ENCODE measurements at places on chromosomes 12 and 14.

DNA sequence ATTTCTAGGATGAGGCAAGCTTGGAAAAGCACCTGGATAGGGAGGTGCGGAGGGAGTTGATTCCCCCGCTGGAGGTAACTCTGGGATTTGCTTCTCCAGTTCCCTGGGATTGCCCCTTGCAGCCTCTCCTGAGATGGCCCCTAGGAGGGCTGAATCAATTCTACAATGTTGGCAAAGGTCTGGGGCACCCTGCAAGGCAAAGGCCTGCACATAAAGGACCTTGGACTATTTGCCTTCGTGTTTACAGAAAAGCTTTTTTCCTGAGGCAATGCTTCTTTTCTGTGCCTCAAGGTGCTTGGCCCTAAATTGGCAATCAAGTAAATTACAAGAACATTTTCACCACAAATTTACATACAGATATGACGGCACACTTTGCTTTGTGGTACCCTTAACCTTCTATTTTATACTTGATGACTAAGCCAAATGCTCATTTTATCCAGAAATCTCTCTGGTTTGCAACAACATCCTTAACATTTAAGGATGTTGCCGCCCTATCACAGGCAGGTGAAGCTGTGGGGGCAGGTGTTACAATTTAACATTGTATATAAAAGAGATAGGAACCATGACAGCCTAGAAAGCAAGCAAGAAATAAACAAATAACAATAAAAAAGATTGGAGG, 40.3 kb downstream of the TIMELESS start:
- no peak for DNase-seq

DNA sequence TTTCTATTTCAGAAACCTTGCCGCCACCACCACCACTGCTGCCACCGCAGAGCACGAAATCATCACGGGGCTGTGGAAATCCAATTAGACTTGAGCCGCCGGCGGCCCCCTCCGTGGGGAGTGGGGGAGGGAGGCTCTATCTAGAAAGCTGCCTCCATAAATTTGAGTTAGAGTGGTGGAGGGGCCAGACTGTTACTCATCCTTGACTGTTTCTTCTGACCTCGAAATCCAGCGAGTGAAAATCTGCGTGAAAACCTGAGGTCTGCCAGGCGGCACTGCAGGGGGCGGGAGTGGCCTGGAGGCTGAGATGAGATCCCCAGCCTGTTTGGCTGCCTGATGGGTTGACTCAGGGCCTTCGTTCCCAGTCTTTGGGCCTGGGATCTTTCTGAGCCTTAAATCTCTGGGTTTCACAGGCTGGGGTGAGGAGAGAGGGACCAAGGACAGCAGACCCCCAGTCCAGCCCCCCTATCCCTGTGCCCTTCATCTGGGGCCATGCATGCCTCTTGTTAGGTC, 29.9 kb downstream of the TSPAN9 start:
- DNase-seq, result no peak

DNA sequence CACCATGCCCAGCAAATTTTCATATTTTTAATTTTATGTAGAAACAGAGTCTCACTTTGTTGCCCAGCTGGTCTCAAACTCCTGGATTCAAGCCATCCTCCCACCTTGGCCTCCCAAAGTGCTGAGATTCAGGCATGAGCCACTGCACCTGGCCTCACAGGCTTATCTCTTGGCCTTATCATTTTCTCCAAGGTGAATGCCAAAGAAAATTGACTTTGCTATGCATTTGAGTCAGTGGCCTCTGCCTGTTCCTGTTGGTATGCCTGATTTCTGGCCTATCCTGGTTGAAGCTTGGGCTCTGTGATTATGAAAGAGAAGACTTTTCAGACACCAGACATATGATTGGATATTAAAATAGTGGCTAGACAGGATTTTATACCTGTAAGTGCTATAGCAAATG, 34.2 kb downstream of the MANSC1 start:
- no peak for DNase-seq

- no peak for DNase-seq
These were observed 23.3 kb downstream of the TAS2R7 start for GRCh38 chr12:10779103-10779502.
